ENCODE measurements at places on chromosomes 12 and 14. TPM values are rescaled to one million over a fixed set of nuclear protein-coding genes. Genes with fewer than 3 reads are reported as not detected.

- DNase-seq, result no peak
These were observed 138.2 kb downstream of the CACNA1C start for GRCh38 chr12:2190896-2191533.

DNA sequence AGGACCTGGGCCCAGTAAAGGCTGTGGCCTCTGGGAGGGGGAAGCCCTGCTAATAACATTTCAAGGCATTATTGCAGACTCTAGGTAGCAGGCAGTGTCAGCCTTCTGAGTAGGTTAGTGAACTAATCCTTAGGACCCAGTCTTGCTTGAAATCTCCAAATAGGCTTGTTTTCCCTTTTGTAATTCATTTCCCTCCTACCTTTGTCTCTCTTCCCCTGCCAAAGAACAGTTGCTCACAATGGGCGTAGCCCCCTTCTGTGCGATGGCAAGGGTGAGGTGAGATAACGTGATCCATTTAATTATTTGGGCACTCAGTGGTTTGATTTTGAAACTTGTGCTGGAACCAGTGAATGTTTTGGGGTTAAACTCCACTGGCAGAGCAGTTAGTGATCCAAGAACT is 10.9 kb downstream of the PELI2 start:
- no peak for DNase-seq

DNA sequence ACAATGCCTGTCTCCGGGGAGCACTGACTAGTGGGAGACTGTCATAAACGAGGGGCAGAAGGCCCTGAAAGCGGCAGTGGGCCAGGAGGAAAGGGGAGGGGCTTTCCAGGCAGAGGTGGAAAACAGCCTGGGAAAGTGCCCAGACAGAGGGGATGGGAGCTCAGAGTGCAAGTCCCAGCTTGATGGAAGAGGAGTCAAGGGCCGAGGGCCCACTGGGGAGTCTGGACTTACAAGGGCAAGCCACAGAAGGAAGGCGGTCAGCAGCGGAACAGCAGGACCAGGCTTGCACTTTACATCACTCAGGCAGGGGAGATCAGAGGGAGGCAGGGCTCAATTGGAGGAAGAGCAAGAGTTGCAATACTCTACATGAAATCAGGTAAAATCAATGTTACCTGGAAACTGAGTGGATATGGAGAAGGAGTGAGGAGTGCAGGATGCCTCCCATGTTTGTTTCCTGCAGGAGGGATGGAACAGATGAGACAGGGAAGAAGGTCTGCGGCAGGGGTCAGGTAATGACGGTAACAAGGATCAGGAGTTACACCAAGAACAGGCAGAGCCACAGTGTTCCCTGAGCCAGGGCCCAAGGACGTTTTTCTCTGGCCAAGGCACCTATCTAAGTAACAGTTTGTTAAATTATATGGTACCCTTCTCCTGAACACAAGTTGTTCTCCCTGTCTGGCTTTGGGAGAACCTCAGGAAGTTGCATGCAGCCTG is 23.8 kb downstream of the PXN start:
- DNase-seq, result no peak

DNA sequence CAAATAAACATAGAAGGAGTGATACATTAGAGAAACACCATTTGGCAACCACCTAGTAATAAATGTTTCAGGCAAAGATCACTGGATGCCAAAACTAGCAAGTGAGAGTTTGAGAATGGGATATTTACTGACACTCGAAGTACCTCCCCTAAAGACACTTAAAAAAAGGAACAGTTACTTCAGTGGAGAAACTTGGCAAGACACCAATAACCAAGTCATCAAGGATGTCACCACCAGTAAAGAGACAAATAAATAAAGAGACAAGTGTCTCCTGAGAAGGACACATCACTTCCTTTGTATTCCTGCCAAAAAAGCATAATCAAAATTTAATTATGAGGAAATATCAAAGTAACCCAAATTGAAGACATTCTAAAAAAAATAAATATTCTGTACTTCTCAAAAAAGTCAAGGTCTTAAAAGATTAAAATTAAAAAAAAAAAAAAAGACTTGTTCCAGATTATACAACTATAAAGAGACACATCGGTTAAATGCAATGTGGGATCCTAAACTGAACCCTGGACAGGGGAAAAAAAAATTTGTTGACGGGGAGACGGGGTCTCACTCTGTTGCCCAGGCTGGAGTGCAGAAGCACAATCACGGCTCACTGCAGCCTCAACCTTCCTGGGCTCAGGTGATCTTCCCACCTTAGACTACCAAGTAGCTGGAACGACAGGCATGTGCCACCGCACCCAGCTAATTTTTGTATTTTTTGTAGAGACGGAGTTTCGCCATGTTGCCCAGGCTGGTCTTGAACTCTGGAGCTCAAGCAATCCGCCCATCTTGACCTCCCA is 26.4 kb downstream of the TM7SF3 start:
- DNase-seq, result no peak

DNA sequence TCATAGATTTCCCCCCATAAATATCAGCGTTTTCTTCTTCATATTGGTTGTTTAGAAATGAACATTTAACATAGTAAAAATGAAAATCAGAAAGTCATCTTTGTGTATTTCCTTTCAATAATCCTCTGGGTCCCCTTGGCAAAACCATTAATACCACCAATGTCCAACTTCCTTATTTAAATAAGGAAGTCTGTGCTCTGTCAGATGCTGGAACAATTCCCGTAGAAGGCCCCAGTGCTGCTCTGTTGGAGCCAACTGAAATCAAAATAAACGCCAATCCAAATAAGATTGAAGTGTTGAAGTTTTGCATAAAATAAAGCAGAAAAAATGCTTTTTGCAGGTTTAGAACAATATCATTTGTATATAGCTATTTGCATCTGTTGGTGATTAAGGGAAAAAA is 93.1 kb downstream of the PPM1H start:
- no peak for DNase-seq

DNA sequence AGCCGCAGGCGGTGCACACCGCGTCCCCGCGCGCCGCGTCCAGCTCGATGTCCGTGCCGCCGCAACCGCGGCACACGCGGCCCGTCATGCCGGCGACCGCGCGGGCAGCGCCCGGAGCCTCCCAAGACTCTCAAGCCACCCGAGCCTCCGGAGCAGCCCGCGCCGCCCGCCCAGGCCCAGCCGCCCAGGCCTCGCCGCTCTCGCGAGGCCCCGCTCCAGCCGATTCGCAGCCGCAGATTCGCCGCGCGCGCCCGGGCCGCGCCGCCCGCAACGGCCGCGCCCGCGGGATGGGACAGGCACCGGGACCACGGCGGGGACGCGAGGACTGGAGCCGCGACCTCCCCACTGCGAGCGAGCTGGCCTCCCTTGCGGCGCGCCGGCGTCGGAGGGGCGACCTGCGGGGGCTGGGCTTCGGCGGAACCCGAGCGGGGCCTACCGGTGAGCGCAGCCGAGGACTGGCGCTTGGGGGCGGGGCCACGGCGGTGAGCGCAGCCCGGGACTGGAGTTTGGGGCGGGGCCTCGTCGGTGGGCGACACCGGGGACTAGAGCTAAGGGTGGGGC is at the start of gene BRF1:
BRF1 (minus strand) TSS at position 460 of the 561 bp plus-strand sequence; CDS start at position 88, 372 bp downstream.
- peak; percentile 96 for DNase-seq

GRCh38 chr14:41830714-41831406 is 224.2 kb downstream of the LRFN5 start:
- peak; percentile 81 for DNase-seq

GRCh38 chr12:40693207-40693821 is 1.1 kb downstream of the CNTN1 start:
- DNase-seq, result peak; percentile 47

- DNase-seq, result no peak
These were observed 470.9 kb downstream of the VRK1 start for GRCh38 chr14:97268097-97268496.

DNA sequence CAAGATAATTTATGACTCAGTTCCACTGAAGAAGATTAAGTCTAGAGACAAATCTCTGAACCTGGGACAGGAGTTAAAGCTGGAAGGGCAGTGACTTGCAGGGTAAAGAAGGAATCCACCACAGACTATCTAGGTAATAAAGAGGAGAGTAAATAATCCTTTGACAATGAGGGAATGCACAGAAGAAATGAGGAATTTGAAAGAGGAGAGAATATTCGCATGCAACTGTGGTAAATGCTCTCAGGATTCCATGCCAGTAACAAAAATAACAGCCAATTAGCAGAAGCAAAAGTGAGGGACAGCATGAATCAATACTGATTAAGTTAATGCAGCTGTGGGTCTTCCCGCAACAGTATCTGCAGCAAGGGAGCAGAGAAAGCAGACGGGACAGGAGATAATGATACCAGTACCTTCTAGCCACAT is 77.0 kb downstream of the KITLG start:
- DNase-seq, result no peak

- DNase-seq, result no peak
These were observed 327.7 kb downstream of the DUSP6 start for GRCh38 chr12:89024580-89024979.

- DNase-seq, result no peak
These were observed 770.4 kb upstream of the STXBP6 start for GRCh38 chr14:25820368-25820767.

TSPAN19 gene
- 21.5 TPM for polyA plus RNA-seq

RBMS2 gene
- 16.3 TPM for polyA plus RNA-seq

Measured in lung (tissue), 17 donors.